ENCODE measurements at places on chromosomes 11 and 22.

GRCh38 chr11:61090521-61090920 is 11.8 kb upstream of the CD5 start:
- no peak for DNase-seq

DNA sequence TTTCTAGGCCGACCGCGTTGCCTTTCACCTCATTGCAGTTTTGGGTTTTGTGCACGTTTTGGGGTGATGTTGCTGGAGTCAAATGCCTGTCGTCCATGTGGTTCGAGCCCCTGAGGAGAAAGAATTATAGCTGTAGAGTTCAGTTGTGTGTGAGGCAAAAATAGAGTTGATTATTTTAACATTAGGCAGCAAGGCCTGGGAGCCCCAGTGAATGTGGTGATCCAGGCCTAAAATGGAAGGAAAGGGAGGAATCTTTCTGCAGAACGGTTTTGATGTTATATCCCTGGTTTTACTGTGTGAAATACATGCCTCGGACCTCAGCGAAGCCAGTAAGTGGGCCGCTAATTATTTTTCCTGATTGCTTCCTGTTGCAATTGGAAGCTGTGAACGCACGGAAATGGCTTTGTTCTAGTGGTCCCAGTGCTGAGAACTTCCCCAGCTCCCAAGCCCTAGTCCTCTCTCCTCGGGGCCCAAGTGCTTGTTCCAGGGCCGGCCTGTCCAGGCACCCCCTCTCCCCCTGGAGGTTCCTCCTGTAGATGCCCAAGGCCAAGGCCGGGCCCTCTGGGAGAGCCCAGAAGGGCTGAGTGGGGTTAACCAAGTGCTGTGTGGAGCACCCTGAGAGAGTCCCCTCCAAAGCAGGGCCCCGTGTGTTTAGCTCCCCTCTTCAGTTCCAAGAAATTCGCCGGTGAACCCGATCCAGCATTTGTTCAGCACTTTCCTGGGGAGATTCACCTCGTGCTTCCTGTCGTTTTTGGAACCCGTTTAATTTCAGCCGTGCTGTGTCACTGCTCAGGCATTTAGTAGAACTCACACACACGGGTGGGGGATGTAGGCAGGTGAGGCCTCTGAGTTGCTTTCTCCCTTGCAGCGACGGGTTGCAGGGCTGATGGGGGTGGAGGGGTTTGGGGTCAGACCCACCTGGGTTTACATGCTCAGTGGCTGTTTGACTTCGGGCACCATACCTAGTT is 2.1 kb downstream of the LRP5 start:
- no peak for DNase-seq

DNA sequence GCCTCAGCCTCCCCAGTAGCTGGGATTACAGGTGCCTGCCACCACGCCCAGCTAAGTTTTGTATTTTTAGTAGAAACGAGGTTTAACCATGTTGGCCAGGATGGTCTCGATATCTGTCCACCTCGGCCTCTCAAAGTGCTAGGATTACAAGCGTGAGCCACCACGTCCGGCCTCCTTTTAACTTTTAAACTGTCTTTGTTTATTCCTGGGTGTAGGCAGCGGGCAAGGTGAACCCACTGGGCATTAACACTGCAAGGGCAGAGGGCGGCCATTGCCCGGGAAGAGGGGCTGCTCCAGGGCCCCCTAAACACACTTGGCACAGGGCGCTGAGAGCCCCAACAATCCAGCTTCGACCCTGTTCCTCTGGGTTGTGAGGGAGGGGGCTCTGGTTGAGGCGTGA is 693.6 kb downstream of the BRD1 start:
- DNase-seq = no peak

DNA sequence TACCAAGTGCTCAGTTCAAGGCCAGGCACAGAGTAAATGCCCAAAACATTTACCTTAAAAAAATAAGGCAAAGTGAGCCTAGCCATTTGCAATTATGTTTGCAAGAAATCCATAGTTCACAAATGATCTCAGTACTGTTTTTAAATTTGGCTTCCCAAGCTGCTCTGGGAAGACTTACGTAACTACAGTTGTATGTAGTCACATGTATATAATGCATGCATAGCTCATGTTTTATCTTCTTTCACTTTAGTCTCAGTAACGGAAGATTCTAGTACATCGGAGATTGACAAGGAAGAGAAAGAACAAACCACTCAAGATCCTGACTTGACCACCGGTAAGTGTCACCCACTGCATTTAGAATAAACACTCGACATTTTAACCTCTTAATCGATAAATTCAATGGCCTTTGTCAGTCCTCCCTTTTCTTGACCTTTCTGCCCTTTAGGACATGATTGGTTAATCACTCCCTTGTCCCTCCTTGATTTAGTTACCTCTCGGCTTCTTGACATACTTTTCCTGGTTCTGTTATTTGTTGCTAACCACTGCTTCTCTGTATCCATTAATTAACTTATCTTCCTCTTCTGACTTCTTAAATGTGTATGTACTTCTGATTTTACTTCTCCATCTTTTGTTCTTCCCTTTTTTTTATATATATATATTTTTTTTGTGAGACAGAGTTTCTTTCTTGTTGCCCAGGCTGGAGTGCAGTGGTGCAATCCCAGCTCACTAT is 18.0 kb upstream of the JHY start:
- DNase-seq = no peak

- DNase-seq = no peak
Measured at GRCh38 chr11:108596701-108597100, 3.1 kb upstream of the EXPH5 start.

DNA sequence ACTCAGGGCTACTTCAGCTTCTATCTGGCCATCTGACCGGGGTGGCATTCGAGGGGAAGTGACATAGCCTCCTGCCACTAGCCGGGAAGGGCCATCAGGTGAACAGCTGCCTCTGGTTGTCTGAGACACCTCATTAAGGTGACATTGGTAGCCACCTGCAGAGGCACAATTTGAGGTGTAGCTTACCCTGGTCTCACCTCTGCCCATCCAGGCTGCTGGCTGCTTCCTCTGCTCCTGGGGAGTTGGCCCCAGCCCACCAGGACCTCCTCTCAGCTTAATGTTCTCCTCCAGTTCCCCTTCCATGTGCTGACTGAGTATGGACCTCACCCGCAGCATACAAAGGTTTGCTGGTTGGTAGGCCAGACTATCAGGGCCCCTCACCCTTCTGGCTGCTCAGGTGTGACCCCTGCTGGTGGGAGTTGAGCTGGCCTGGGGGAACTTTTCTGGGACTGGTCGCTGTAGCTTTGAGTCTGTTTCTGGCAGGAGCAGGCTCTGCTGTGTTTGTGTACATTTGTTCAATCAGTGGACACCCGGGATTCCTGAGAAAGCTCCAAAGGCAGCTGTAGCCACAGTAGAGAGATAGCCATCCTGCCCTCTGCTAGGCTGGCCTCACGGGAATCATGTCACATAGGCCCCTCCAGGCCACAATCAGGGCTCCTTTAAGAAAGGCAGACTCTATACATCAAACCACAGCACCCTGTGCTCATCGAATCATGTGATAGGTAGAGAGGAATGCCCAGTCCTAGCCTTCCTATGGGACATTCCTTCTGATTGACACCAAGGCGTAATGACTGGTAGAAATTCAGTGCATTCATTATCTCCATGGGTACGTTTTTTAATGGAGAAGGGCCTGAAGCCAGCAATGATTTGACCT is 295.1 kb upstream of the PLET1 start:
- DNase-seq = peak; percentile 1

DNA sequence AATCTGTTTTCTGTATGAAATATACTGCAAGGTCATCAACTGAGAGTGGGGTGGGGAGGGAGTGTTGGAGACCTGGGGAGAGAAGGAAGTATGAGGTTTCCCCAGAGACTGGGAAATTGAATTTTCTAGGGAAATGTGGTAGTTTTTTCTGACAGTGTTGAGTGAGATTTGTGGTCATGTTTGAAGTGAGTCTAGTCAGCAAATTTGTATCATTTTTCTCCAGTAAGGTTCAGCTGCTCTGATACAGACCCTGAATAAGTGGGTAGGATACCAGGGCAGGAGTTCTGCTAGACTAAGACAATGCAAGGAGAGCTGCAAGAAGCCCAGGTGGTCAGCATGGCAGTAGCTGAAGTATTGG is 112.0 kb downstream of the PKNOX2 start:
- DNase-seq = no peak

DNA sequence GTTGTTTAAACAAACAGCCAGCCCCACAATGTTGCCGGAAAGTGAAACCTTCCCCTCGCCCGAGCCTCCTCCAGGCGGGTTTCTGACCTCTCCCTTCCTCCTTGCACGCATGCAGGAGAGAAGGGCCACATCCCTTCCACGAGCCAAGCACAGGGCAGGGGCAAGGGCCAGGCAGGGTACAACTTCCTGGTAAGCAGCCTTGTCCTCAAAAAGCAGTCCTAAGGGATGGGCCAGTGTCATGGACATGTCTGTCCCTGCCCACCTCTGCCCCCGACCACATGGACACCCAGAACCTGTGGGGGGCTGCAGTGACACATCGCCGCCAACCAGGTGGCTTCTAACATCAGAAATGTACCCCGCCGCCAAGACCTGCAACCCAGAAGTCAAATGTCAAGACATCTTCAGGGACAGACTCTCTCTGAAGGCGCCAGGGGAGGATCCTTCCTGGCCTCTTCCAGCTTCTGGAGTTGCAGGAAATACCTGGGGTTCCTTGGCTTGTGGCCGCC is 145.3 kb downstream of the CRYBB2 start:
- no peak for DNase-seq

DNA sequence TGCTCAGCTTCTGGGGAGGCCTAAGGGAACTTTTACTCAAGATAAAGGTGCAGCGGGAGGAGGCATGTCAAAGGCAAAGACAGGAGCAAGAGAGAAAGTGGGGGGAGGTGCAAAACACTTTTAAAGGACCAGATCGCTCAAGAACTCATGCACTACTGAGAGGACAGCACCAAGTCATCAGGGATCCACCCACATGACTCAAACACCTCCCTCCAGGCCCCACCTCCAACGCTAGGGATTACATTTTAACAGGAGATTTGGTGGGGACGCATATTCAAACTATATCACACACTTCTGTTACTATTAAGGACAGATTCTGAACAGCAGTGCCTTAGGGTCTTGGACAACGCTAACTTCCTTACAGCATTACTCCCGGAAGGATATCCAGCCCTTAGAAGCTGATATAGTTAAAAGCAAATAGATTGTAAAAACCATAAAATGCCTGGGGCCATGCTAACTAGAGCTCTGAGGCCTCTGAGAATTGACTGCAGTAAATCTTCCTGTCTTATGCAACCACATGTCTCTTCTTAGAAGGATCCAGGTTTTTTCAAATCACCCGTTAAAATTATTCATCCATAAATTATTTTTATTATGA is 16.7 kb upstream of the ZC3H12C start:
- DNase-seq = no peak

DNA sequence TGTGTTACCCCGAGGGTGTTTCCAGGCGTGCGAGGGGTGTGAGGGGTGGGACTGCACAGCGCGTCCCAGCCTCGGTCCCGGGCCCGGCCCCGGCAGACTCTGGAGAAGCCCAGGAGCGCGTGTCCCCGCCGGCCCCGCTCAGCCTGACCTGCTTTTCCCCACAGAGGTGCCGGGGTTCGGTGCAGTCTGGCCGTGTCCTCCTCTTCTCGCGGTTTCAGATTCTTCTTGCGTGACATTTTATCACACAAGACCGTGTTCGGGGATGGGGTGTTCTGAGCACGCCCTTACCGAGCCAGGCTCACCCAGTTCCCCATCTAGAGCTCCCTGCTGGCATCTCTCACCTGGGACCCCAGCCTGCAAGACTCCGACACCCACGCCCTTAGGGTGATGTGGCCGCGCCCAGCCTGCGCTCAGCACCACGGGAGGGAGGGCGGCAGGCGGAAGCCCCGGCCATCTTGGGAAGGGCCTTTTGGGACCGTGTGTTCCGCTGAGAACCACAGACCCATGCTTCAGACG is 775.6 kb downstream of the BRD1 start:
- no peak for DNase-seq

GRCh38 chr22:25966448-25966913 is 202.8 kb upstream of the SEZ6L start:
- DNase-seq = no peak

- no peak for DNase-seq
Measured at GRCh38 chr22:34849965-34850364, 216.0 kb upstream of the ISX start.

DNA sequence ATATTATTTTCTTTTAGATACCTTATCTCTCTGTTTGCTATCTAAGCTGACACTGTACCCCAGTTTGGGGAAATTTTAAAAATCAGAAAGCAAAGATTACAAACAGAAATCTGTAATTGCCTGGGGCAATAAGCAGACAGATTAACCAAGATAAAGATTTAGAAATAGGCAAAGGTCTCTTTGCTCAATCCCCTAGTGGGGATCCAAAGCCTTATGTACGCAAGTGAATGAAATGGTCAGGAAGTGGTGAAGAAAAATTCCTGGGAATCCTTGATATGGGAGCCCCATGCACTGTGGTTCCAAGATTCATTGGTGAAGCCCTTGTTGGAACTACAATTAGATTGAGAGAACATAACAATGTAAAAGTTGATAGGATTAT is 139.5 kb upstream of the GUCY1A2 start:
- no peak for DNase-seq
